GM06990 (cell line): ENCODE measurements at places on chromosomes 2 and 18.

DNA sequence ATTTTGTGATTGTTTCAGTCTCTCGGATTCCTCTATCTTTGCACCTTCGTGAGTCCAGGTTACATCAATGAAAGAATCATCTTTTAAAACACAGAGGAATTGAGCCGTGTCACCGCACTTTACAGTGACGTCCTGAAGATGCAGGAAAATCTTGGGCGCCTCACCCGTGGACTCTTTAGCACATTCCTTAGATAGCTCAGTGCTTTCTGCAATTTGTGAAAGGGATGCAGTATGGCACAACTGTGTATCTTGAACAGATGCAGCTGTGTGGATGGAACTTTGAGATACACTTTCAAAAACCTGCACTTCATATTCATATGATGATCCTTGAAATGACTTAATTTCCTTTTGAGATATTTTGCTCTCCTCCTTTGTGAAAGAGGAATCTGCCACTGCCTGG is 50.9 kb downstream of the TTN start:
- no peak for DNase-seq

DNA sequence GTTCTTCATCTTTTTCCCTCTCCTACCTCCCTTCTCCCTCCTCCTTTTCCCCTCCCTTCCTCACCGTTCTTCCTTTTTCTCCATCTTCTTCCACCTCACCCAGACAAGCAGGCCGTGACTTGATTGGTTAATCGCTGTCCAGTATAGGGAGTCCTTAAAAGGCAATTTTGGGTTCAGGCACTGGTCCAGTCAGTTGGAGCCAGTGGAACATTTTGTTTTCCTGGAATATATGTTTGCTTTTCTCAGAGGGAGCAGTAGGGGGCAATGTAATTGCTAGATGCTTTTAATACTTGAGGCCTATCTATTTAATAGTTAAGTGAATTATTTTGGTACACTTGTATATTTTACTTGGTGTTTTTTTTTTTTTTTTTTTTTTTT is 15.0 kb downstream of the ELAC1 start:
- no peak for DNase-seq

DNA sequence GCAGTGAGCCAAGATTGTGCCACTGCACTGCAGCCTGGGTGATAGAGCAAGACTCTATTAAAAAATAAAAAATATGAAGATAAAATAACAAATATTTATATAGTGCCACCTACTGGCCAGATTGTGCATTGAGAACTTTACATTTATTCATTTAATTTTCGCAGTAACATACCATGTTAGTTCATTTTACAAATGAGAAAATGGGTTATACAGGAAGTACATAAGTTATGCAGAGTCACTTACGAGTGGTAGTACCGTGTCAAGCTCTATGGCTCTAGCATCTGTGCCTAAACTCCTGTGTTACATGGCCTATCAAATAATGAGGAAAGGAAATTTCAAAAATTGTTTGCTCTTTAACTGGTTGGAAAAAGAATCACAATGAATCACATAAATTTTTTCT is 27.9 kb downstream of the RIF1 start:
- peak; percentile 22 for DNase-seq

DNA sequence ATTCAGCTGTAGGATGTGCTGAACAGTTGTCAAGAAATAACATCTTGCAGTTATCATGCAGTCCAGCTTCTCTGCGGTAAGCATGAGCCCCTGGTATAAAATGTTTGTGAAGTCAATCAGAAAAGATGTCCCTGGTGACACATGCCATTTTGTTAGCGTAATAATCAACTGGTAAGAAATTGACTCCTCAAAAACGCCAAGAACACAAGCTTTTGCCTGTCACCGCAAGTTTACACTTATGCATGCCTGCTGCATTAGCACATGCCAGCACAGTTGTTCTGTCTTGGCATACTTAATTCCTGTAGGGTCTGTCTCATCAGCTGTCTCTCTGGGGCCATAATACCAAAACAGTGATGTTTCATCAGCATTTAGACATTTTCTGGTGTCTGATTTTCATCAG is 524.8 kb upstream of the DSEL start:
- DNase-seq = no peak

DNA sequence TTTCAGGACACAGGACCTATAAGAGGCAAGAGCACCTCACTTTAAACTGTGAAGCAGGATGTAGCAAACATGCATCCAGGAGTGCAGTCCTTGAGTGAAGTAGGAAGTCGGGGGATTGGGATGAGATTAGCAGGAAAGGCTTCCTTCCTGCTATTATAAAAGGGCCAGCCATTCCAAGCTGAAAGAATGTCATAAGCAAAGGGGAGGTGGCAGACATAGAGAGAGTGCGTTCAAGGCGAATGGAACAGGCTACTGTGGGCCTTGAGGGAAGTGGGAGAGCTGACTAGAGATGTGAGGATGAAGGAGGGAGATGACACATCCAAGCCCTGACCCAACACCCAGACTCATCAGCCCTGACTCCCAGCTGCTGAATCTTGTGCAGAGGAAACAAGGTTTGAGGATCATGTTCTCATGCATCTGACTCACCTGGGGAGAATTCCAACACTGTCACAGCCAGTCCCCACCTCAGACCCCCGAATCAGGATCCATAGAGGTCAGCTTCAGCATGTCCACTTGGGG is 63.9 kb downstream of the GYPC start:
- no peak for DNase-seq

- no peak for DNase-seq
These were observed 93.7 kb downstream of the IRS1 start for GRCh38 chr2:226705965-226706364.

GRCh38 chr2:178917555-178917954 is 110.3 kb upstream of the TTN start:
- DNase-seq = no peak

- DNase-seq = no peak
These were observed 136.7 kb upstream of the CAVIN2 start for GRCh38 chr2:191983591-191983990.

DNA sequence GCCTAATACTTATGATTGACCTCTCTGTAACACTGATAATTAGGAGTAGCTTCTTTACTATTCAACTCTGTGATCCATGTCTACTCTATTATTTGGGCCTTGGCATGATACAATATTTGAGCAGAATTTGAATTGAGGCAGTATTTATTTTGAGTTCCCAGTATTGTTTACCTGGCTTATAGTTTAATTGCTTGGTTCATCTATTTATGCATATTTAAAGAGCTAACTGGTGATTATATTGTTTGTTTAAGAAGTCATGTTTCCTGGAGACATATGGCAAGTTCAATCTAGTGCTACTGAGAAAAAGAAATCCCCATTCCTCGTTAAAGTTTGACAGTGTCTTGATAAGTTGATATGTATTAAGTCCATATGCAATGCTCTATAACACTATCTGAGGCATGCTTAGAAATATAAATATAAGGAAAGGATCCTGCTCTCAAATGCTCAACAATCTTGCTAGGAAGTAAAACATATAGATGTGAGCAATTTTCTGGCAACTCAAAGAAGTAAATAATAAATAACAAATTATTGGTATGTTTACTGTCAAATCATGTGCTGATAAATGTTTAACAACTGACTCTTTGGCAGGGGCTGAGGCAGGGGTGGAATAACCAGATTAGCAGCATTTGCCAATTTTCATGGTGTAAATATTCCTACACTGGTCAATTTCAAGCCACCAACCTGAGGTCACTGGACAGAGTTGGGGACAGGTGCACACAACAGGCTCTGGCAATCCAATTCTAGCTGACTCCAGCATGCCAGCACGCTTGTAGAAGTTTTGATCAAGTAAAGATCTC is 430.2 kb upstream of the PIK3C3 start:
- DNase-seq = no peak

GRCh38 chr2:241989074-241989473 is 119.5 kb downstream of the RTP5 start:
- DNase-seq = no peak

DNA sequence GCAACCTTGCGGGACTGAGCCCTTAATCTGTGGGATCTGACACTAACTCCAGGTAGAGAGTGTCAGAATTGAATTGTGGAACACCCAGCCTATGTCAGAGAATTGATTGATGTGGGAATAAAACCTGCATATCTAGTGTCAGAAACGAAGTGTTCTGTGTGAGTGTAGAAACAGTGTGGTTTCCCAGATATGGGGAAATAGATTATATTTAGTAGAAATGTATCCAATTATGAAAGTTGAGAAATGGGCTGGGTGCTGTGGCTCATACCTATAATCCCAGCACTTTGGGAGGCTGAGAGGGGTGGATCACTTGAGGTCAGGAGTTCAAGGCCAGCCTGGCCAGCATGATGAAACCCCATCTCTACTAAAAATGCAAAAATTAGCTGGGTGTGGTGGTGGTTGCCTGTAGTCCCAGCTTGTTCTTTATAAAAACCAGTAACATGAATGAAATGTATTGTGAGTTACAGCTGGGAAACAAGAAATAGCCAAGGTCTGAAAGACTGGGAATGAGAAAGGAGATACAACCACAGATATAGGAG is 4.3 kb upstream of the TP53I3 start:
- no peak for DNase-seq

DNA sequence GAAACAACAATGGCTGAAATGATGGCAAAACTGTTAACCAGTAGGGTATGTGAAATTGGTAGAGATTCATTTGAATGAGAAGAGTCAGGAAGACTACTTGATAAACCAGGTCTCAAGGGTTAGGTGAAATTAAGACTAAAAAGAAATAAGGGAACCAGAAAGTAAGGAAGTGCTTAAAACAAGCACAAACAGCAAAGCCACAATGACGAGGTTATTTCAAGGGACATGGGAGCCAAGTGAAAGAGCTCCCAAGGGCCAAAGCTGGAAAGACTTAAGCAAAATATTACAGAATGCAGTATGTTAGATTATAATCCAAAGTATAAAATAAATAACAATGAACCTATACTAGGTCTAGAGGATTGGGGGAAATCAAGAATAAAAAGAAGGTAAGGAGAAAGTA is 19.3 kb upstream of the CD302 start:
- no peak for DNase-seq

DNA sequence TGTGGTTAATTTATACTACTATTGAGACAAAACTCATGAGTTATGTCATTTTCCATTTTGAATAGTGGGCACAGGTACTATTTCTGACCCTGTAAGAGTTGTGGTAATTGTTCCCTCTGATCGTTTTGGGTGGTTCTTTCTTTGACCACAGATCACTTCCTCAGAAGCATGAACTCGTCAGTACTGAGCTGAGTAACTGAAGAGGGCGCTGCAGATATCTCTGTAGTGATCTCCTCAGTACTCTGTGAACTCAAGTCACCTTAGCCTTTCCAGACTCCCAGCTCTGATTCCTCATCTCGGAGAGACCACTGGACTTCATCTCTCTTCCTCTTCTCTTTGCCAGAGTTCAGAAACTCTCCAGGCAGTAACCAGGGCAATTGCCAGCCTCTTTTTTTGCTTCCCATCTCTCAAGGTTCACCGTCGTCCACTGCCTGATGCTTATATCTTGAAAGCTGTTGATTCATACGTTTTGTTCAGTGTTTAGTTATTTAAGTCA is 9.4 kb upstream of the IL1RL1 start:
- DNase-seq = peak; percentile 36

DNA sequence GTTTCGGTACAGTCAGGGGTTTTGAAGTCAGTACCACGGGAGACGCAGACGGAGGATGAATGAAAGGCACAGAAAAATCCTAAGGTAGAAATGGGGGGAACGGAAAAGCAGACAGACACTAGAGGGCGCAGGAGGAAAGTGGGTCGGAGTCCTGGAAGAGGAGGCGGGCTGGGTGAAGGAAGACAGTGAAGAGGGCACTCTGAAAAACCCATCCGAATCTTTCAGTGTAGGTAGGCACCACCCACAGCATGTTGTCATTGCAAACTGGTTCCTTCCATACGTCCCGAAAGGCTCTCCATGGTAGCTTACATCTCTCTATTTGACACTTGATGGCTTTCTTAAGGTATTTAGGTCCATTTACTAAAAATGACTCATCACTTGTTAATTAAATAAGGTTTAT is 18.5 kb upstream of the ZNF236 start:
- no peak for DNase-seq

DNA sequence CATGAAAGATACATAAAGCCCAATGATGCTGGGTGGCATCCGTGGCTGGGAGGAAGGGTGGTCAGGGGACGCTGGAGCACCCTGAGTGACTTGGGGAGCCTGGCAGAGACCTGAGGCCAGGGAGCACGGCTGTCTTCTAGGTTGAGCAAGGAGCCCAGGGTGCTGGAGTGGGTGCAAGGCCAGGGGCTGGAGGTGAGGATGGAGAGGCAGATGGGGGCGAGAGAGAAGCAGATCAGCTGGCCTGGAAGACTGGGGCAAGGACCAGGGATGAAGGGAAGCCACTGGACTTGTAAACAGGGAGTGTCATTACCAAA is 52.2 kb downstream of the FAM178B start:
- DNase-seq = no peak

DNA sequence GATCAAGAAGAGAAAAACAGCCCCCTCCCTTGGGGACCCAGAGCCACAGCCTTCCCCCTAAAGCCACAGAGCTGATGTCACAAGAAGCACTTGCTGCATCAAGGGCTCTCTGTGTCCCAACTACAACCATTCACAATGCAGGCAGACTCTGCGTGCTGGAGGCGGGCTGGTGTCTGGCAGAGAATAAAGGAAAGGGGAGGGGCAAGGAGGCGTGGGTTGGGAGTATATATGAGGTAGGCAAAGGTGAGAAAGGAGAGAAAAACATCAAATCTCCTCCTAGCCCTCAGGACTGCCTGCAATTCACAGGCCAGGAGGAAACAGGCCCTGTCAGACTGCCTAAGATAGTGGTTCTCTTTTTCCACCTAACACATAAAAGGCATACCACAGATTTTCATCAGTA is 48.8 kb upstream of the IHH start:
- DNase-seq = no peak

DNA sequence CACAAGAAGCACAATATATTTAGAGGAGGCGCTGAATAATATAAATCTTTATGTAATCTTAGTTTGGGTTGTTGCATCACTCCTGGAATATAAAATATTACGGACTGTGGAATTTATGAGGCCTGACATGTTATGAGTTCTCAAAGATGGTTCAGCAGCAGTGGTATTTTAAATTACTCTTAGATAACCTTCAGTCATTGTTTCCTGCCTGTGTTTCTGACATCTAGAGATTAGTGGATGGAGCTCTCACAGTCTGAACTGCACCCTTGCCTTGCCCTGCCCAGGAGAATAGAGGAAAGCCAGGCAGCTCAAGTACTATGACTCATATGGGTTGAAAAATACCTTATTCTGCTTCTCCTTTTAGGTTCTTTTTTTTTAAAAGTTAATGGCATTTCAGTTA is 70.0 kb downstream of the ACSL3 start:
- no peak for DNase-seq

- DNase-seq = no peak
These were observed 5.7 kb downstream of the TRABD2A start for GRCh38 chr2:84875213-84875560.

GRCh38 chr2:237181844-237182243 is 96.2 kb downstream of the COPS8 start:
- DNase-seq = no peak
